ENCODE measurements at places on chromosomes 6 and 20.

DNA sequence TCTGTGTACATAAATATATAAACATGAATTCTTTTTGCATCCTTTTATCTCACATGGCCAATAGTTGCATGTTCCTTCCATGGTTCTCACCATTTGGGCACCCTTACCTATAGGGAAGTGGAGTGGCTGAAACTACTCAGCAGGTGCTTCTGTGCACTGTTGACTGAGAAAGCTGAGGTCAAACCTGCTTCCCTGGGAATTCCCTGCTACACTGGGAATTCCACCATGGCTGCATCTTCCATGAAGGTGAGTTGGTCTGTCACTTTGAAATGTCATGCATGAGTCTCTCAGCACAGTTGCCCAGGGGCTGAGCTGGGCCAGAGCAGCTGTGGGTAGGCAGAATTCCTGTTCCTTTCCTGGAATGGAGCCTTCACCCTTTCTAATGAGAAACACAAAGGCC is 193.8 kb upstream of the PRSS16 start:
- DNase-seq, result no peak

DNA sequence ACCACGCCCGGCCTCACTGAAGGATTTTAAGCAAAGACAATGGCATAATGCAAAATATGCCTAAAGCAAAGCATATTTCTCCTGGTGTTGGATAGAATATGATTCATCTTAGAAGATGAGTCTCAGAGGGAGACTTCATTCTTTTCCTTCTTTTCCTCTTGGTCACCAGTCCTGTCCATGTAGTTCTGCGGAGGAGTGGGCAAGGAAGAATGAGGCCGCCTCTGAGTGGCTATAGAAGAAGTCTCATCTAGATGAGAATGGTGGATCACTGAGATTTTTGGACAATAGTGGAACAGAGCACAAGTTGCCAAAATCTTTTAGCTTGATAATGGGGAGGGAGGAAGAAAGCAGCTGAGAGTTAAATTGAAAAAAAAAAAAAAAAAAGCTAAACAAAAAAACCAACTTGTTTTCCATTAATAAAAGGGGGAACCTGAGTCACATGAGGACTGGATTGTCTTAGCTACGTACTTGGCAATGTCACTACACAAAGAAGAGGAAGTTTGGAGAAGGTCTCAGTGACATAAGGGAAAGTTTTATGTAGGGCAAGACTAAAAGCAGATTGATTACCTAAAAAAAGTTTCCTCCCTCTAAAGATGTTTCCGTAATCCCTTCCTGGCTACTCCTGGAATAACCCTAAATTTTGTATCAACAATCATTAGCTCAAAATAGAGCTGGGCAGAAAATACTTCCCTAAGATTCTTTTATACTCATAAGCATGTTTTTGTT is 6.0 kb downstream of the CD83 start:
- peak; percentile 97 for DNase-seq

DNA sequence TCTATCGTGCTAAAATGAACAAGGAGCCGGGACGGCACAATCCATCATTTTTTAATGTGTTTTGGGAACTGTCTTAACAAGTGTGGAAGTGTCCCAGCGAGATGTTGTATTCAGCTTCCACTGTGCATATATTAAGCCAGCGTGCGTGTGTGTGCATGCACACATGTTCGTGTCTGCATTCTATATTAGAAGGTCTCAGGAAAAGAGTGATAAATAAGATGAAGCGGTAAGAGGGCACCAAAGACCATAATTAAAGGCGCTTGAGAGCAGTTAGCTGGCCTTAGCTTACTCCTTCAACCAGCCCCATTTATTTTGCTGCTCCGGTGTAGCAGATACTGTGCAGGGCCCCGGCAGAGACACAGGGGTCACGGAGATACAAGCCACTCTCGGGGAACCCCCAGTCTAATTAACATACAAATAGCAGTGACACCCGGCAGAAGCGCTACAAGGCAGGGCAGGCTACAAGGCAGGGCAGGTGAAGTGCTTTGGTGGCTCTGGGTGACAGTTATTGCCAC is 206.5 kb upstream of the RREB1 start:
- no peak for DNase-seq

DNA sequence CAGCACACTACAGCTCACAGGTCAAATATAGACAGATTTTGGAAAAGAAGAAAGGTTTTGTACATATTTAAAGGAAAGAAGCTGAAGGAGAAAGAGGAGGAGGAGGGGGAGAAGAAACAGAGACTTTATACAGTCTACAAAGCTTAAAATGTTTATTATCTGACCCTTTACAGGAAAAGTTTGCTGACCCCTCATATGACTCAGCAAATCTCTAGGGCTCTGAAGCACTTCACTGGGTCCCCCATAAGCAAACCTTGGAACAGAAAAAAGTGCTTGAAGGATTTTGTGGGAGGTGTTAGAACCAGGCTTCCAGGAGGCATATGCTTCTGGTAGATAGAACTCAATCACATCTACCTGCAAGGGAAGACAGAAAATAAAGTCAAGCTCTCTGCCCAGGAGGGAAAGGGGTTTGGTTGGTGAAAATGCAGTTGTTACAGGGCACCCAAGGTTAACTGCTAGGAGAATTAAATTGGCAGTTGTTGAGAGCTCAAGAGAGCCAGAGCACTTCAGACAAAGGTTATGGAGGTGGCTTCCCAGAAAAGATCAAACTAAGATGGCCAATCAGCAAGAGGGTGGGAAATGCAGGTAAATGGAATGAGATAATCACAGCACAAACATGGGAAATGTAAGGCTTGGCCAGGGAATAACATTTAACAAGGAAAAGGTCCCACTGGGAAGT is 207.4 kb upstream of the SGK1 start:
- no peak for DNase-seq

DNA sequence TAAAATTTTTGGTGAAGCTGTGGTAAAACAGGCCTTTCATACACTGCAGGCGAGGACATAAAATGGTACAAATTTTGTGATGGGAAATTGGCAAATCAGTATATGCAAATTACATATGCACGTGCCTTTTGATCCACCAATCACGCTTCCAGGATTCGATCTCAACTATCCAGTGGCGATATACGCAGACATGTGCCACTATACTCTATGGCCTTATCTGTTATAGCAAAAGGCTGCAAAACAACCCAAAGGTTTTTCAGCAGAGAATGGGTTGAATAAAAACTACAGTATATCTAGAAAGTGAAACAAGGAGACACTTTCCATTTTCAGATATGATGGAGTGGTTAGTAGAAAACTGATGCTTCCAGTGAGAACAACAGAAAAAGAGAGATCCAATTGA is 41.9 kb upstream of the ERVFRD-1 start:
- DNase-seq, result no peak

DNA sequence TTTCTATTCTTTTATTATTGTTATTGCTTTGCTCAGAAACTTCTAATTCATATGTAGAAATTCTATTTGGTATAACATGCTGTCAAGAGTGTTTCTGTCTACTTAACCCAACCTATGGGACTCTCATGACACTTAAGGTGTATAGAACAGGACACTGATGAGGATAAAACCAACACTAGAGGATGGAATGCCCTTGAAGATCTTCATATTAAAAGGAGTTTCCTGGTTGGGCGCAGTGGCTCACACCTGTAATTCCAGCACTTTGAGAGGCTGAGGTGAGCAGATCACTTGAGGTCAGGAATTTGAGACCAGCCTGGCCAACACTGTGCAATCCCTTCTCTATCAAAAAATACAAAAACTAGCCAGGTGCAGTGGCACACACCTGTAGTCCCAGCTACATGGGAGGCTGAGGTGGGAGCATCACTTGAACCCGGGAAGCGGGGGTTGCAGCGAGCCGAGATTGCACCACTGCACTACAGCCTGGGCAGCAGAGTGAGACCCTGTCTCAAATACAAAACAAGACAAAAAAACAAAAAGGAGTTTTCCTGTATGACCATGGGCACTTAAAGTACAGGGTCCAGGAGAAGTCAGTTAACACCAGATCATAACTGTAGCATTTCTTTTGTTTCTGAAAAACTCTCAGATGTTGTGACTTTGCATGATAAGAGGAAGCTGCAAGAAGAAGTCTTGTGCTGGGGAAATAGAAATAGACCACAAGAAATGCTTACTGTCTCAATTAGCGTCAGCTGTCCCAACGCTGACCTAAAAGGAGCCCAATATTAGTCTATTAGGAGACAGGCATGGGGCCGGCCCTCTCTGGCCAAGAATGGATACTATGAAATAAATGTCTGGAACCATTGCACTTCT is 38.9 kb upstream of the CD2AP start:
- peak; percentile 88 for DNase-seq

DNA sequence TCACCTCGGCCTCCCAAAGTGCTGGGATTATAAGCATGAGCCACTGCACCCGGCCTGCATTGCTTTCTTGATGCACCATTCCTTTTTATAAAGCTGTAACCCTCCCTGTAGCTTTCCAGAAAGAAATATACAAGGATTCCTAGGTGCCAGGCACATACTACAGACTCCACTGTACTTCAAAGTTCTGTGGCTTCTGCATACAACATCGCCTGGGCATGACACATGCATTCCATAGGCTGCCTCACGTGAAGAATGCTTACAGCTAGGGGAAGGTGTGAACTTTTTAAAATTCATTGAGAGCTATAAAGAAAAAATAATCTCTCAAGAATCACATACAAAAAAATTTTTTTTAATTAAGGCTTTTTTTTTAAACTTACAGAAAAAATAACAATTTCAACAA is 50.2 kb downstream of the TRAM2 start:
- DNase-seq, result no peak

GRCh38 chr20:1528811-1529210 is 28.7 kb downstream of the SIRPD start:
- DNase-seq, result peak; percentile 57

DNA sequence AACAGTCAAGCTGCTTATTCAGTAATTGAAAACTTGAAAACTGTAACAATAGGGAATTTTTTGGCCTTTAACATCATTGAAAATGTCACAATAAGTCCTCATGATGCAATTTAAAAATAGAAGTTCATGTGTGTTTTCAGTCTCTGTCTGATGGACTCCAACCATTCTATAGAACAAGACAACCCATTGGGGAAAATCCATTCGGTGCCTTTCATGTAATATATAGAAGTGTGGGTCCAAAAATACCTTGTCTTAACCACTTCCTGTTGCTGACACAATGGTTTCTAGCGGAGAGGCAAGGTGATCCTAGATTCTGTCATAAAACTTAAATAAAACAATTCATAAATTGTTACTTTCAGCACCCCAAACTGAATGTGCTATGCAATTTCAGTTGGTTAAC is 1131.3 kb upstream of the MAP3K7 start:
- DNase-seq, result no peak

DNA sequence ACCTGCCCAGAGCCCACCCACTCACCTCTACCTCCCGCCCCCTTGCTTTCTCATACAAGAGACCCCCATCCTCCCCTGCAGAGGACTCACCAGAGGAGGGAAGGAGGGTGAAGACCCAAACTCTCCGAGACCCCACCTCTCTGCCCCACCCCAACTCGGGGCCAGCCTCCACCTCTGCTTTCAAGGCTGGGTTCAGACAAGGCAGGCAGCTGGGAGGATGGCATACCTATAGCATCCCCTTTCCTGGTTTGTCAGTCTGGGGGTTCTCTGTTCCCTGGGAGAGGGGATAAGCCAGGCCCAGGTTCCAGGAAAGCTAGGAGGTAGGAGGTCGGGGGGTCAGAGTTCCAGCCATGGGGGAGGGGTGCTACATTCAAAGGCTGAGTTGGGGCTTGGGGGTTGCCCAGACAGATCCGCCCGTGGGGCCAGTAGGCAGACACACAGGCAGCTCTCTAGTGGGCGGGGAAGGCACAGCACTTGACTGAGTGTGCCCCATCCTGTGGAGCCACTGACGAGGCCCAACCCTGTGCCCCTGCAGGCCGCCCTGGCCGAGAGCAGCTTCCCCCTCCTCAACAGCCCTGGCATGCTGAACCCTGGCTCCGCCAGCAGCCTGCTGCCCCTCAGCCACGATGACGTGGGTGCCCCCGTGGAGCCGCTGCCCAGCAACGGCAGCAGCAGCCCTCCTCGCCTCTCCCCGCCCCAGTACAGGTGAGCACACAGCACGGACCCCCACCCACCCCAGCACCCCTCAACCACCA is 40.8 kb upstream of the MDFI start:
- DNase-seq, result no peak

DNA sequence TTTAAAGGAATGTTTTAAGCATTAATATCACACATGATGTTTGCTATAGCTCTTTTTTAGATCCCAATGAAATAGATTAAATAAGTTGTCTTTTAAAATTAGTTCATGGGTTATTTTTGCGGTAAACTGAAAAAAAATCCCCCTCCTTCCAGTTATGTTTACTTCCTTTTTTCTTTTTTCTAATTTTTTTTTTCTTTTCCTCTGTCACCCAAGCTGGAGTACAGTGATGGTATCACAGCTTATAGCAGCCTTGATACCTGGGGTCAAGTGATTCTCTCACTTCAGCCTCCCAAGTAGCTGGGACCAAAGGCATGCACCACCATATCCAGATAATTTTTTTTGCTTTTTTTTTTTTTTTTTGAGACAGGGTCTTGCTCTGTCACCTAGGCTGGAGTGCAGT is 17.8 kb upstream of the SCAF8 start:
- peak; percentile 22 for DNase-seq

- no peak for DNase-seq
Measured at GRCh38 chr6:50868466-50868865, 49.8 kb downstream of the TFAP2B start.

GRCh38 chr6:129621252-129621651 is 88.7 kb downstream of the ARHGAP18 start:
- peak; percentile 51 for DNase-seq

- DNase-seq, result peak; percentile 74
Measured at GRCh38 chr20:49323622-49324238, 45.9 kb upstream of the ZNFX1 start.

GRCh38 chr6:139152892-139153271 is 18.0 kb downstream of the HECA start:
- no peak for DNase-seq

DNA sequence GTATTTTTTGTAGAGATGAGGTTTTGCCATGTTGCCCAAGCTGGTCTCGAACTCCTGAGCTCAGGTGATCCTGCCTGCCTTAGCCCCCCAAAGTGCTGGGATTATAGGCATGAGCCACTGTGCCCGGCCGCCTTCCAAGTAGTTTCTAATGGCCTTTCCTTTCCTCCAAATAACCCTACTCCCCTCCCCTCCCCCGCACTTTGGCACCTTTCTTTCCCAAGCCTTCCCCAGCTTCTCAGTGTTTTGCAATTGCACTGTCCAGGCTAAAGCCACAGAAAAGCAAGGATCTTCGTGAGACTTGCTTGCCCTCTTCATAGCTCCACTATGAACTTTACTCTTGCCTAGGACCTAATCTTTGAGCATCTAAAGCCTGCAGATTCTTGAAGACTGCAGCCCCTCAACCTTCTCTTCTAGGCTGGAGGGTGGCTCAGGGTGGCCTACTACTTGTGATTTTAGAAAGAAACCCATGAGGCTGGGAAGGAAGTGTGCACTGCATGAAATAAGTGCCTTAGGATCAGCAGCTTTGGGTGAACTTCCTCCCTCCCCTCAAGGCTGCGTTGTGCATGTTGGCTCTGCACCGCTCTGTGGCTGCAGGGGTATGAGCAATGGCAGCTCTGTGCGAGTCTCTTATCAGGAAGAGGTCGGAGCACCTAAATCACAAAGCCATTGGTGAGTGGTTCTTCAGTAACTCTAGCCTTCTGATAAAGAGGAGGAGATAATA is 152.4 kb upstream of the SNX9 start:
- DNase-seq, result peak; percentile 35

All from inflammatory macrophage treated with lipopolysaccharide for 4 hours (primary cell).